ENCODE measurements at places on chromosomes 6 and 20.

- DNase-seq: no peak
These were observed 28.8 kb upstream of the GGTLC1 start for GRCh38 chr20:24017458-24017755.

DNA sequence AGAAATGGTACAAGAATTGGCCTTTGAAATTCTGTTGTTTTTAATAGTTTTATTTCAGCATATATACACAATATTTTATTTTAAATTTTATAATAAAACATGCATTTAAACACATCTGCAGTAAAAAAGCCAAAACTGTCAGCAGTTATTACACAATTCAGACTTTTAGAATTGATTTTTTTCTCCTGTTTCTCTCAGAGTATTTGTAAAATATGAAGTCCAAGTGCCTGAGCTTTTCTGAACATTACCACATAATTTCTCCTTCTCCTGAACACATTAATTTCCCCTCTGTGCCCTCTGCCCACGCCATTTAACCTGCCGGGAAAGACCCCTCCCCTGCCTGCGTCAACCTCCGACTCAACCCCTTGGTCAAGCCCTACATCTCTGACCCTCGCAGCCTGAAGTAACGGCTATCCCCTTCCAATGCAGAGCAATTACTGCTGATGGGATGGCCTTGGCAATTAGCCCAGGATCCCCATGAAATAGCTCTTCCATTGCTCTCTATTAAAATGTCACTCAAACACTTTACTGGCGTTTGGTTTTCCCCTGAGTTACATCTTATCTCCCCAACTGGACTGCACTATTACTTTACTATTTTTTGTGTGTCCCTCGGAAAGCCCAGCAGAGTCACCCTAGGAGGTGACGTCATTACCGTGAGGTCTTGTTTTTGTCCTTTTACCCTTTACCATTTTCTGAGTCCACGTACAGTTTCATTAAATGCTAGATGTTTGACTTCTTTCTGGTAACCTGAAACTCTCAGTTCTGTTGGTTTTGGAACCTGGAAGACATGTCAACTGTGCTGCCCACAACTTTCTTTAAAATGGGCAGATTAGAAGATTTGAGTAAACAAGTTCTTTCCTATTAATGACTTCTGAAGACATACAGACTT is 146.7 kb upstream of the TAB2 start:
- no peak for DNase-seq

- no peak for DNase-seq
These were observed 5.9 kb downstream of the SPAG4 start for GRCh38 chr20:35621560-35621946.

DNA sequence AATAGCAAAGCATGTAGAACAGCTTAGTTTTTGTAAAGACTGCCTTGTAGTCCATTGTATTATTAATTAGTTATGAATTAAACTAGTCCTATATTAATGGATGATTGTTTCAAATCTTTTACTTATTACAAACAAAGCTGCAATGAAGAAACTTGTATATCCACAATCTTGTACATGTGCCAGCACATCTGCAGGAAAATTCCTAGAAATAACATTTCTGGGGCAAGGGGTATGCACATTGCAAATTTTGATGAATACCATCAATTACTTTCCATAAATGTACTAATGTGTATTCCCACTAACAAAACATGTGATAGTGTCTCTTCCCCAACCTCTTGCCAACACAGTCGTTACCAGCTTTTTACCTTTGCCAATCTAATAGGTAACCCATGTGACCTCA is 73.6 kb upstream of the AKAP12 start:
- DNase-seq: no peak

DNA sequence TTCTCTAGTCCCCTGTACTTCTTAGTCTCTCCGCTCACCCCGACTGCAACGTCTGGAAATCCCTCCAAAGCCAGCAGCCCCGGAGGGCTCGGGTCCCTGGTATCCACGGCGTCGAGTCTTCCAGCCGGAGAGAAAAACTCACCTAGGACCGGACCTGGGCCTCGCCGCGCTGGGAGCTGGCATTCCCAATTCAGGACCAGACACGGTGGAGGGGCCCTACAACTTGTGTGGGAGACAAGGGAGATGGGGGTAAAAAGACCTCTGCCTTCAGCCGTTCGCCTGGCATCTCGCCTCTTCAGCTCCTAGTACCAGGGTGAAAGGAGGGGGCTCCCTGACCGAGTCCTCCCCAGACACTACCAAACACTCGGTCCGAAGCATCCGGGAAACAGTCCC is 64.3 kb downstream of the GPX5 start:
- no peak for DNase-seq

DNA sequence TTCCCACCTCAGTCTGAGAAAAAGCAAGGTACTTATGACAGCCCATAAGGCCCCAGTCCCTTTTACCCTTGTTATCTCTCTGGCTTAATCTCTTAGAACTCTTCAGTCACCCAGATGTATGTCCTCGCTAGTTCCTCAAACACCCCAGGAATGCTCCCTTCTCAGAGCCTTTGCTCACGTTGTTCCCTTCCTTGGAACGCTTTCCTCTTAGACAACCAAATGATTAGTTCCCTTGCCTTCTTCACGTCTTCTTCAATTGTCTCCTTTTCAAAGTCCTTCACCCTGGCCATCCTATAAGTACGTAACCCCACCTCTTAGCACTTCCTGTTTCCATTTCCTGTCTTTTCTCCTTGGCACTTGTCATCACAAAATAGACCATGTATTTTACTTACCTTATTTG is 1.1 kb upstream of the APOBEC2 start:
- DNase-seq: no peak

- no peak for DNase-seq
These were observed 37.9 kb downstream of the PTPRA start for GRCh38 chr20:2911200-2911599.

GRCh38 chr20:61037498-61037897 is 214.6 kb upstream of the CDH4 start:
- DNase-seq: no peak

DNA sequence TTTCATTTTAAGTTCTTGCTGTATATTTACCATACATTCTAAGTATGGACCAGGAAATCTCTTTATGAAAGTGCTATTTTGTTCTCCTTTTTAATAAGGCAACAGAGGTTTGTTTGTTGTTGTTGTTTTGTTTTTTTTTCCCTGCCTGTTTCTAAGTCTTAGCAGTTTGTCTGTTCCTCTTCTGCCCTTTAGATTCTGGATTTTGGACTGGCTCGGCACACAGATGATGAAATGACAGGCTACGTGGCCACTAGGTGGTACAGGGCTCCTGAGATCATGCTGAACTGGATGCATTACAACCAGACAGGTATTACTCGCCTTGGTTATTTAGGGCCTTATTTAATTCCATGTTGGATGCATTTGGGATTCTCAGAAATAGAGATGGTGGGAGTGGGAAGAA is 48.0 kb downstream of the MAPK14 start:
- DNase-seq: no peak

- DNase-seq: no peak
These were observed 608 bp upstream of the EIF2S2 start for GRCh38 chr20:34112600-34113101.

- no peak for DNase-seq
These were observed 183.0 kb upstream of the QKI start for GRCh38 chr6:163231356-163232014.

DNA sequence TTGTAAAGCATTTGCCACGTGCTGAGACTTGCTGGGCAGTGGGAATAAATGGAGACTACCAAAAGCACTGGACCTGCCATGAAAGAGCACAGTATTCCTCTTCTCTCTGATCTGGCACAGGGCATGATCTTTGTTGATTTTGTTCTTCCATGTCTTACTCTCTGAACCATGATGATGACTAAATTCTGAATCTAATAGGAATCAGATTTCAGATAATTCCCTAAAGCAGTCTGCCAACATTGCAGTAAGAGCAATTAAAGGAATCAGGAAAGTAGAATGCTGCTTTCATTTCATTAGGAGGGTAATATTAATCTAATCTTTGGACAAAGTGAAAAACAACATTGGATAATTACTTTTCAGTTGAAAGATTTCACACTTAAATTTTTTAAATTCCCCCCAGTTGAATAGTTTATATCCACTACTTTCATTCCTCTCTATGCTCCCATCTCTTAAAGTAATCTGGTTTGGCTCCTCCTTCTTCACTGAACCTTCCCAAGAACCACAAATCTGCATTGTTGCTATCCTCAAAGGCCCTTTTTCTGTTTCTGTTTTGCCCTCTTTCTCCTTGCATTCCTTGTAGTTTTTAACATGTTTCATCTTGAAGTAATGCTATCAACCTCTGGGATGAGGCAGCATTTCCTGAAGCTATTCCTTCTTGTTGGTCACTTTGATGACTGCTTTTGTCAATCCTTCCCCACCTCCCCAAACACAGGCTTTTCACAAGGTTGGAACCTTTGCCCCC is 243.2 kb upstream of the TENT5A start:
- DNase-seq: peak; percentile 21

- peak; percentile 54 for DNase-seq
These were observed 67.7 kb downstream of the SYCP2L start for GRCh38 chr6:10954590-10955010.

DNA sequence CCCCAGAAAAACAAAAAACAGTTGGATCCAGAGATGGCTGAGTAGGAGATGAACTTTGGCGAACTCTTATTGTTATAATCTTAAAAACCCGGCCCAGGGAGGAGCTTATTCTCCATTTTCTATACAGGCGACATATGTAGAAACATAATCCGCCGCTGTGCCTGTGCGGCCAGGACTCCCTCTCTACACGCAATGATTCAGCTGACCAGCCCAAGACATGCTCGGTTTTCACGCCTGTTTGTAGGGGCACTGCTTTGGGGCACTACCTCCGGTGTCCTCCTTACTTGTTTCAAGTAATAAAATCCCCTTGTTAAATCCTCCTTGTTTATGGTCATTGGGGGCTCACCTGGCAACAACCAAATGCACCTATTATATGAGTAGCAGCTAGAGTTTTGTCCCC is 89.9 kb downstream of the SEL1L2 start:
- DNase-seq: no peak

GRCh38 chr20:36827541-36828279 is 48.2 kb upstream of the TLDC2 start:
- no peak for DNase-seq

- no peak for DNase-seq
These were observed 74.0 kb upstream of the SNX9 start for GRCh38 chr6:157748839-157749571.

GRCh38 chr6:11659757-11660156 is 118.8 kb downstream of the ADTRP start:
- no peak for DNase-seq

DNA sequence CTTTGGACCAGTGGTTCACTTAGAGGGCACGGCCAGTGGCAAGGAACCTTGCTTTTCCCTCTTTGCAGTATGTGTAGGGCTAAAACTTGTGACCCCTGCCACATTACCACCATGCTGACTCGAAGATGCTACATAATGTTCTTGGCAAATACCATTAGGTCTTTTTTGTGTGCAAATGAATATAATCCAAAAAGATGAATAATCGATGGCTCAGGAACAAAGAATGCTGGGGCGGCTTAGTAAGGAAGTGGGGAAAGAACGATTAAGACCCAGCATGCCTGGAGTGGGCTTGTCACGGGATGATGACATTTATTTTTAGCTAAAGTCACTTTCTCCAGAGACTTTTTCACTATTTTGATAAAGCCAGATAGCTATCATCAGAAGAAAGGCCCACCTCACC is 23.1 kb downstream of the CMTR1 start:
- no peak for DNase-seq

DNA sequence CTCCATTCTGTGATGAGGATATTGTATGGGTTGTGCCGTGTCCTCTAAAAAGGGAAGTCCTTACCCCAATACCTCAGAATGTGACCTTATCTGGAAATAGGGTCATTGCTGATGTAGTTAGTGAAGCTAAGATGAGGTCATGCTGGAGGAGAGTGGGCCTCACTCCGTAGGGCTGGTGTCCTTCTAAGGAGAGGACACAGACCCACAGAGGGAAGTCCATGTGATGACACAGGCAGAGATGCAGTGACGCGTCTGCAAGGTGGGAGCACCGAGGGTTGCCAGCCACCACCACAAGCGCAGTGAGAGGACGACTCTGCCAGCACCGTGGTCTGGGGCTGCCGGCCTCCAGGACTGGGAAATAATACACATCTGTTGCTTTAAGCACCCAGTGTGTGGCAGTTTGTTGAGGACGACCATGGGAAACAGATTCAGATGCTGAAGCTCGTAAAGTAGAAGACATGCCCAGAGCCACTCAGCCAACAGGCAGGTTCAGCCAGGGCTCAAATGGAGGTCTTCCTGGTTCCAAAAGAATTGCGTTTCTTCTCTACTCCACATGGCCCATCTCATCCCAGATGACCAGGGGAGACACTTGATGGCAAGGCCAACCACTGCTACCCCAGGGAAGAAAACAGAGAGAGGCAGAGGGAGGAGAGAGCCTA is 59.2 kb upstream of the DUSP22 start:
- DNase-seq: no peak

- no peak for DNase-seq
These were observed 168.5 kb upstream of the AKAP12 start for GRCh38 chr6:151071295-151071694.

- DNase-seq: no peak
These were observed 746 bp upstream of the PRND start for GRCh38 chr20:4720977-4721349.

GRCh38 chr6:4459996-4460395 is 316.2 kb upstream of the CDYL start:
- DNase-seq: no peak

DNA sequence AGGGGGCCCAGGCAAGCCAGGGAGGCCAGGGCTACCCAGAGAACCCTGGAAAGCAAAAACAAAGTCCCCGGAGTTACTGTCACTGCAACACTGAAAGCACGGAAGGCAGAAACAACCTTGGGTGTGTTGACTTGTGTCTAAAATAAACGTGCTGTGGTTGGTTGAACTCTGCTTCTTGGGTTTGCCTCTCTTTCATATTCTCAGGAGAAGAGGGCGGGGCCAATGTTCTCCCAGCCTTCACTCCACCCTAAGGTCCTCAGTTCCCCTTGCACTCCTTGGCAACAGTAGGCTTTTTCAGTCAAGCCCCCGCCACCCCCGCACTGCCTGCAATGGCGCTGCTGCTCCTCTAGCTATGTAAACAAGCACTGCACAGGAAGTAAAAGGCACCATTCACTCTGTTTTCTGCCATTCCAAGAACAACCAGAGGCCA is 60.9 kb downstream of the COL9A1 start:
- no peak for DNase-seq

- DNase-seq: no peak
These were observed 21.9 kb upstream of the CD2AP start for GRCh38 chr6:47455533-47456209.

DNA sequence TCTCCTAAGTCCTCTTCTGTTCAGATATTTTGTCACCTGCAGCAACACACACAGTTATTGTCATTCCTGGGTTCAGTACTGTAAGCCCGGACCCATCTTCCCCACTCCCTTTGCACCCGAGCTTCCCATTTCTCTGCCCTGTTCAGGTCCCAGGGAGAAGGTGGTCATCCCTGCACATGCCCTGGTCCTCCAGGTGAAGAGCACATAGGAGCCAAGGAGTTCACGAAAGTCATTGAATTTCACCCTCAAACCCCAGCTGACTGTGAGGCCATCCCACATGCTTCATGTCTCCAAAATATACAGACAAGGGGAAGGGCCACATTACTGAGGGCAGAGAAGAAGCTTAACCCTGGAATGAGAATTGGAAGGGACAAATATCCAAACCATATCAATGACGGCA is 8.1 kb downstream of the HLA-DPA1 start:
- no peak for DNase-seq

GRCh38 chr6:19279273-19279684 is 557.9 kb upstream of the ID4 start:
- peak; percentile 30 for DNase-seq

Measured in NCI-H446 treated with DMSO at 0.1 percent for 48 hours (cell line).